ENCODE measurements at places on chromosomes 16 and 17.

- DNase-seq: no peak
Observed at GRCh38 chr16:50160495-50161164, 7.5 kb downstream of the TENT4B start.

DNA sequence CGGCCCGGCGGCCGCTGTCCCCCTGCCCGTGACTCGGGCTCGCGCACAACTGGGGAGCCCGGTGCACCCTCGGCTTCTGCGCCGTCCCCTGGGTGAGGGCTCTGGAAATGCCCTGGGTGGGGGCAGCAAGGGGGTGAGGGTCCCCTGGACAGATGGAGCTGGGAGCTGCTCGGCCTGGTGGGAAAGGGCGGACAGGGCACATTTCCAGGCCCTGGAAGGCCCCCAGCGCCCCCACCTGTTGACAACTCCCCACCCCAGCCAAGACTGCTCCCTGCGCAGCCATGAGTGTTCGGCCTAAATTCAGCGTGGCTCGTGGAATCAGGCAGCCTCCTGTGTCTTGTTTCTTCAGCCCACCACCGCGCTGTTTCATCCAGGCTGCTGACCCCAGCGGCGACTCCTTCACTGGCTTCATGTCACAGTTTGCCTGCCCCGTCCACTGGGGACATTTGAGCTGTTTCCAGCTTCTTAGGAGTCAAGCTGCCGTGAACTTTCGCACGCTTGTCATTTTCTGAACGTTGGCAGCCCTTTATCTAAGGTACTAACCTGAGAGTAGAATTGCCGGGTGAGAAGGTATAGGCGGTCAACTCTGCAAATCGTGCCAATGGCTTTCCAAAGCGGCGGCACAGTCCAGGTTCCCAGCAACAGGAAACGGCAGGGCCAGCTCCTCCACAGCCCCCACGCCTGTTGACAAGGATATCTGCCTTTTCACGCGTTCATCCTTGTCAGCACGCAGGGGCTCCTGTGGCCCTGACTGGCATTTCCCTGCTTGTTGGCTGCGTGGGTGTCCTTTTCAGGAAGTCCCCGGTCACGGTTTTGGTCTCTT is 895 bp downstream of the UTS2R start:
- peak; percentile 73 for DNase-seq

DNA sequence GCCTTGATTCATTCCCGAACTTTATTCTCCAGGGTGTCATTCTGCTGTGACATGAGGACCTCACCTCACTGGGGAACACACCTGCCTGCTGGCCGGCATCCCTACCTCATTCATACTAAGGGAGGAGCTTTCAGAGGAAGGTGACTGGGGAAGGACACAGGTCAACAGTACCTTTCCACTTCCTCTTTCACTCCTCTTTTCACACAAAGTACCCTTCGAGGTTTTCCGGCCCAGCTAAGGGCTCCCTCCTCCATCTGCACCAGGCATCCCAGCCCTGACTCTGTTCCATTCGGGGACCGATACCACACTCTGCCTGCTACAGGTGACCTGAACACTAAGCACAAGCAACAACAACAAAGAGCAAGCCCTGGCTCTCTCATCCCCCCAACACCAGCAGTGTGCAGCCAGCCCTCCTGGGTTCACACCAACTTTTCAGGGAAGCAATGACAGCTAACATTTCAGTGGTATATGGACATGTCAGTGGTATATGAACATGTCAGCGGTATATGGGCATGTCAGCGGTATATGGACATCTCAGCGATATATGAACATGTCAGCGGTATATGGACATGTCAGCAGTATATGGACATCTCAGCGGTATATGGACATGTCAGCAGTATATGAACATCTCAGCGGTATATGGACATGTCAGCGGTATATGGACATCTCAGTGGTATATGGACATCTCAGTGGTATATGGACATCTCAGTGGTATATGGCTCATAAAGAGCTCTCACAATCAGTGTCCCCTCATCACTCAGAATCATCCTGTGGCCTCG is 16.0 kb downstream of the TRIM25 start:
- no peak for DNase-seq

DNA sequence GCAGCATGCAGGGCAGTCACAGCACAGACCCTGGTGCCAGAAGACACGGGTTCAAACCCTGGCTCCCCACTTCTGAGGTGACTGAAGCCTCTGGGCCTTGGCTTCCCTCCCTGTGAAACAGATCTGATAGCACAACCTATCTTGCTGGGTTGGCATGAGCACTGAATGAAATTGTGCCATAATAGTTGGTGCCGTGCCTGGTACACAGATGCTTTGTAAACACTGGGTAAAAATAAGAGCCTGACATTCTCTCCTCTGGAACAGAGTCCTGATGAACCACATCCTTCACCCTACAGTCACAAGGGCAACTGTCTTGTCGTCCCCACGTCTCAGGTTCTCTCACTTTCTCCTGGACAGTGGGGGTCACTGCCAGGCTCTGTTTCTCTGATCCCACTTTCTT is 35.7 kb downstream of the NOS2 start:
- no peak for DNase-seq

DNA sequence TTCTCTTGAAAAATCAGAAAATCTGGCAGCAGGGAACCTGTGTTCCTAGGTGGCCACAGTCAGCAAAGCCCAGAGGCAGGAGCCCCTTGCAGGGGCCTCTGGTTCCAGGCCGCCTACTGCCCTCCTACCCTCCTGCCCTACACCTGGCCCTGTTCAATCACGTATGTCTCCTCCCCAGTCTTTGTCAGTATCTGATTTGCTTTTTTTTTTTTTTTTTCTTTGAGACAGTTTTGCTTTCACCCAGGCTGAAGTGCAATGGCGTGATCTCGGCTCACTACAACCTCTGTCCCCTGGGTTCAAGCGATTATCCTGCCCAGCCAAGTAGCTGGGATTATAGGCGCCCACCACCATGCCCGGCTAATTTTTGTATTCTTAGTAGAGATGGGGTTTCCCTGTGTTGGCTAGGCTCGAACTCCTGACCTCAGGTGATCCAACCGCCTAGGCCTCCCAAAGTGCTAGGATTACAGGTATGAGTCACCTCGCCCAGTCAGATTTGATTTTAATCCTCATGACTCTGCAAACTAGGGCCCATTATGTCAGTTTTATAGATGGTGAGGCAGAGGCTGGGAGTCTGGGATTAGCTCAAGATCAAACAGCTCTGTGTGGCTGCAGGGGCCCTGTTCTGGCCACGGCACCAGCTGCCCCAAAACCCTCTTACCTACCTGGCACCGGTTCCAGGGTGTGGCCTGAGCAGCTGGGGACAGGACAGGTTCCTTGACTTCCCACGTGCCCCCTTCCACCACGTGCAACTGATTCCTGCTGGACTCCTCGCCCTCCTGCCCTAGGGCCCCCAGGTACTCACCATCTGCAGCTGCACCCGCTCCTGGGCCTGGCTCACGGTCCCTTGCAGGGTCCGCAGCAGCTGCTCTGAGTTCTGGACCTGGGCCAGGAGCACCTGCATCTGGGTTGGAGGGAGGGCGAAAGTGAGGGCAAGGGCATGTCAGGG is 14.7 kb downstream of the RABEP2 start:
- no peak for DNase-seq

GRCh38 chr17:31156326-31156725 is 61.5 kb downstream of the NF1 start:
- no peak for DNase-seq

- DNase-seq: no peak
Observed at GRCh38 chr17:16262201-16262600, 45.2 kb downstream of the PIGL start.

All from suppressor macrophage (primary cell).